ENCODE measurements at places on chromosomes 1 and 21.

- no peak for DNase-seq
These were observed 24.1 kb downstream of the MROH9 start for GRCh38 chr1:170959385-170959784.

- no peak for DNase-seq
These were observed 18.8 kb upstream of the PKP1 start for GRCh38 chr1:201264554-201264953.

- DNase-seq: no peak
These were observed 27.9 kb downstream of the PIK3C2B start for GRCh38 chr1:204466416-204467405.

GRCh38 chr1:7770997-7771822, at the start of gene VAMP3:
VAMP3 (plus strand) TSS chr1:7771296; CDS start chr1:7771384, 88 bp downstream.
- no peak for DNase-seq

DNA sequence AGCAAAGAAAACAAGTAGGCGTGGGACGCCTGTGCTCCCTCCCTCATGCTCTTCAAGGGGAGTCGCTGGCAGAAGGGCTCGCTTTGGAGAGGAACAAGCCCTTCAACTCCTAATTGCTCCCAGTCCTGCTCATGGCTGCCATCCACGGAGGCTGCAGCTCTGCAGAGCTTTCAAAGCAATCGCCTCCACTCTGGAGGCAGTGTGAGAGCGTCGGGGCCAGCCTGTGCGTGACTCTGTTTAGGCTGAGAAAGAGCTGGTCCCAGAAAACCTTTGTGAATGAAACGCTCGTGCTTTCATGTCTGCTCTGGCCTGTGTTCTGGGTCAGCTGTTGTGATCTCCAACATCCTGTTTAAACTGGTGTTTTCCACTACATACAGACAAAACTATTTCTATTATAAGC, 23.9 kb upstream of the RUNX1 start:
- no peak for DNase-seq

DNA sequence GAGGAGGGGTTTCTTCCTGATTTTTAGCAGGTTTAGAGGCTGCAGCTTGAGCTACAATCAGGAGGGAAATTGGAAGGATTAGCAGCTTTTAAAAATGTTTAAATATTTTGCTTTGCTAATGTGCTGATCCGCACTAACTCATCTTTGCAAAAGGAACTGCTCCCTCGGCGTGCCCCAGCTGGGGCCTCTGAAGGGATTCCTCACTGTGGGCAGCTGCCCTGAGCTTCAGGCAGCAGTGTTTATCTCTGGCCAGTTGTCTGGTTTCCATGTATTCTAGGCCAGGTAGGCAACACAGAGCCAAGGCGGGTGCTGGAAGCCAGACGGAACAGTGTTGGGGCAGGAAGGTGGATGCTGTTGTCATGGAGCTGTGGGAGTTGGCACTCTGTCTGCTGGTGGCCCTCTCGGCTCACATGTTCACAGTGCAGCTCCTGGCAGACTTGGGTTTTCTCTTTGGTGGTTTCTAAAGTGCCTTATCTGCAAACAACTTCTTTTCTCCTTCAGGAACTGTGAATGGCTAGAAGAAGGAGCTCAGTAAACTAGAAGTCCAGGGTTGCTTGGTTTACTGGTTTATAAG, 18.9 kb downstream of the NECAP2 start:
- DNase-seq: no peak

- DNase-seq: no peak
These were observed 24.6 kb downstream of the SORT1 start for GRCh38 chr1:109373126-109373525.

- DNase-seq: no peak
These were observed 19.2 kb downstream of the MAB21L3 start for GRCh38 chr1:116130356-116130755.

- no peak for DNase-seq
These were observed 46.5 kb upstream of the BEND5 start for GRCh38 chr1:48823168-48823567.

DNA sequence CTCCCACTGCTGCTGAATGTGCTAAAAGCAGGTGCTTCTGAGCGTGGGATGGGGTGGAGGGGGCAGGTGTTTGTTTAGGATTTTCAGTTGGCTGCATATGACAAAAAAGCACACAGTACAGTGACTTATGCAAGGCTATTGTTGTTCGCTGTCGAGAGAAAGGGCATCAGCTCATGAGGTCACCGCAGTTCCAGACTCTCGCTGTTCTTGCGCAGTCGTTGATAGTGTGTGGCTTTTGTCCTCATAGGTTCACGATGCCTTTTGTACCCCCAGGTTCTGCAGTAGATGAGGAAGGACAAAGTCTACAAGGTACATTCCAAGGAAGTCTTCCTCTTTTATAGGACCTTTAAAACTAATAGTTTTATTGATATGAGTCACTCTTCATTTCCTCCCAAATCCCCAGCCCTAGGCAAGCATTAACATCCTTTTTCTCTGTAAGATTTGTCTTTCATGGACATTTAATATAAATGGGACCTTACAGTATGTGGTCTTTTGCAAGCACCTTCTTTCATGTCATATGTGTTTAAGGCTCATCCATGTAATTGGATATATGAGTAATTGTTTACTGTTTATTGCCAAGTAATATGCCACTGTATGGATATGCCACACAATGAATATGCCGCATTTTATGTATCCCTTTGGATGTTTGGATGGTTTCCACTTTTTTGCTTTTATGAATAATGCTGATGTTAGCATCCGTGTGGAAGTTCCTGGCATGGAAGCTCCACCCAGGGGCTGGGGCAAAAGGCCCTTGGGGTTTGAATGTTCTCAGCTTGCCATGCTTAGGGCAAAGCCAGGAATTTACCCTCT, 14.5 kb upstream of the NLRP3 start:
- no peak for DNase-seq

DNA sequence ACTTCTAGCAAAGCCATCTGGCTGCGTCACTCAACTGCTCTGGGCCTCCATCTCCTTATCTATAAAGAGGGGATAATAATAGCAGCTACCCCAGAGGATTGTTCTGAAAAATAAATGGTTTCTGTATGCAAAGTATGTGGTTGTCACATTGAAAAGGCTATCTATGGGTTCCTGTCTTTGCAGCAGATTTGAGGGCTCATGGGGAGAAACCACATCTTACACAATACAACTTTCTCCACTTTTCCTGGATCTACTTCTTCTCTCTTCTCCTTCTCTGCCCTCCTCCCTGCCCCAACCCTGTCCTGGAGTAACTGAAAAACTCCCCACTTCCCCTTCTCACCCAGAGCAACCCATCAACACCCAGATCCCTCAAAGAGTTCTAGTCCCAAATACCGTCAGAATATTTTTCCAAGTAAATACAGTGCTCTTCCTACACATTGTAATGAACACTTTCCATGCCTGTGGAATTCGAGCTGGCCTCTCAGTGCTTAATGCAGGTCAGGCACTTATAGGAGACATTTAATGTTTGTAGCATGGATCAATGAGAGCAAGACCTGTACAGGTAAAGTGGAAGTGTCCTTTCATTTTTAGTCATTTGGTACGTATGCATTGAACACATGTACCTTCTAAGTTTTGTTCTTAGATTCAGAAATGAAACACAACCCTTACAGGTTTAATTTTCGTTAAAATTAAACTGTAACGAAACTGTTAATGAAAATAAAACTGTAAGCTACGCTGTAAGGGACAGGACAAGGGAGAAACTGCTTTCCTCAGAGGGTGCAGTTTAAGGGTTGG, 131.9 kb downstream of the AK5 start:
- no peak for DNase-seq

DNA sequence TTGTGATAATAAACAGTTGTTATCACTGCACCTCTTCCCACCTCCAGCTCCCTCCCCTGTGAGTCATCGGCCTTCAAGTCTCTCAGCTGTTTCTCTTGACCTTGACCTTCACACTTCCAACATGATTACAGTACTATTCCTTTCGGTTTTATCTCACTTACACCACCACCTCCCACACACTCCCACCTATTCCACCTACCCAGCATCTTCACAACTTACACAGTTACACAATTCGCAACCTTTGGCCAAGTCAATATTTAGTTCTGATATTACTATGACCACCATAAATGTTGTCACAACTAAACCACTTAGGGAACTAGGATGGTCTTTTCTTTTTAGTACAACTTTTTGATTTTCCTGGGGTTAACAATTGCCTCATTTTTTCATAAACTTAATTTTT, 60.2 kb downstream of the RIPK4 start:
- no peak for DNase-seq

DNA sequence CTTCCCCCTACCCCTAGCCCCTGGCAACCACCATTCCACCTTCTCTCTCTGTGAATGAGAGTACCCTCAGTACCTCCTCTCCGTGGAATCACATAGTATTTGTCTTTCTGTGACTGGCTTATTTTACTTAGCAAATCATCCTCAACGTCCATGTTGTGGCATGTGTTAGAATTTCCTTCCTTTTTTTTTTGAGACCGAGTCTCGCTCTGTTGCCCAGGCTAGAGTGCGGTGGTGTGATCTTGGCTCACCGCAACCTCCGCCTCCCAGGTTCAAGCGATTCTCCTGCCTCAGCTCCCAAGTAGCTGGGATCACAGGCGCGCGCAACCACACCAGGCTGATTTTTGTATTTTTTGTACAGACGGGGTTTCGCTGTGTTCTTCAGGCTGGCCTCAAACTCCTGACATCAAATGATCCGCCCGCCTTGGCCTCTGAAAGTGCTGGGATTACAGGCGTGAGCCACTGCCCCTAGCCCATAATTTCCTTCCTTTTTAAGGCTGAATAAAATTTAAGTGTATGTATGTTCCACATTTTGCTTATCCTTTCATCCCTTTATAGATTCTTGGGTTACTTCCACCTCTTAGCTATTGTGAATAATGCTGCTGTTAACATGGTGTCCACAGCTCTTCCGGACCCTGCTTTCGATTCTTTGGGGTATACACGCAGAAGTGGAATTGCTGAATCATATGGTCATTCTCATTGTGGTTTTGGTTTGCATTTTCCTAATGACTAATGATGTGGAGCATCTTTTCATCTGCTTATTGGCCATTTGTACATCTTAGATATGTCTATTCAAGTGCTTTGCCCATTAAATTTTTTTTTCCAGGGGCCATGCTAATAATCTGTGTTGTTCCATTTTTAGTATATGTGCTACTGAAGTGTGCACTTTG, 32.3 kb downstream of the ERRFI1 start:
- no peak for DNase-seq

- DNase-seq: no peak
These were observed 123.3 kb downstream of the PCNX2 start for GRCh38 chr1:233172201-233172600.

- DNase-seq: no peak
These were observed 100.3 kb upstream of the BARHL2 start for GRCh38 chr1:90817399-90817798.

DNA sequence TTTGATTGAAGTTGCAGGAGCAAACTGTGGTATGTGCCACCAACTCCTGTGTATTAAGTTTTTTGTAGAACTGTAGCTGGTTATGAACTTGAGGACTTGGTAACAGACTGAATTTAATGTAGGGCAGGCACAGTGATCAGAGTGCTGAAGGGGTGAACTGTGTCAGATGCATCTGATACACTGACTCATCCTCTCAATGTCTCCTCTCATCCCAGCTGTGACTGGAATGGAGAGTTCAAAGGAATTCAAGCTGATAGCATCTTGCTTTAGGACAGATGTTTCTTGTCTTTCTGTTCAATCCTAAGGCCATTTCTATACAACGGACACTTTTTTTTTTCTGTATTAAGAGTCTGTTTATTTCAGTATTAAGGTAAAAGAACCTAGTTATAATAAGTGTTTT, 25.0 kb upstream of the GBP1 start:
- DNase-seq: no peak

- no peak for DNase-seq
These were observed 40.4 kb upstream of the KCNH1 start for GRCh38 chr1:211174375-211174774.

- no peak for DNase-seq
These were observed 159.8 kb downstream of the TGFBR3 start for GRCh38 chr1:91725989-91726721.

DNA sequence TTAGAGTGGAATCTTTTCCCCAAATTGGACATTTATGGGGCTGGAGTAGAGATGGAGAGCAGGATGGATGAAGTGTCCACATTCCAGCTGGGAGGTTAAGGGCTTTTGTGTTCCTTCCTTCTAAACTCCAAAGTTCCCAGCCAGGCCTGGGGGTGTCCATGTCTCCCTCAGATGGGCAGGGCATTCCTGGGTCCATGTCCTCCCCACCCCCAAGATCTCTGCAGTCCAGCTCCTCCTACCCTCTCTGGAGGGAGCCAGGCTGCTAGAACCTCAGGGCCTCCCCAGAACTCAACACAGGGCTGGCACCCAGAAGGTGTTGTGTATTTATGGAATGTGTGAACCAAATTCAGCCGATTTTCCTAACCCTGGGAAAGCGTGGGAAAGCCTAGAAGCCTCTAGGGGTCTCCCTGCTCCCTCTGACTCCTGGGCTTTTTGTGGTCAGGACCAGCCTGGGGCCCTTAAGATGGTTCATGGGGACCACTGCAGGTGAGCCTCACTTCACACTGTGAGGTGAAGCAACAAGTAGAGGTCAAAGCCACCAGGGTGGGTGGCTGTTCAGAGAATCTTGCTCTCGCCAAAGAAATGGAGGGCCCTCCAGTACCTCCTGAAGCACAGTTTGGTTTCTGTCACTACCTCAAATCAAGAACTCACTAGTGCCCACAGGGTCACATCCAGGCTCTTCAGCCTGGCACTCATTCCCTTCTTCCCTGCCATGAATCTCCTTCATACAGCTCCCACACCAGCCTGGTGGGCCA, 54.8 kb downstream of the GLIS1 start:
- no peak for DNase-seq

GRCh38 chr1:9062021-9062471, 7.4 kb downstream of the SLC2A5 start:
- DNase-seq: no peak

DNA sequence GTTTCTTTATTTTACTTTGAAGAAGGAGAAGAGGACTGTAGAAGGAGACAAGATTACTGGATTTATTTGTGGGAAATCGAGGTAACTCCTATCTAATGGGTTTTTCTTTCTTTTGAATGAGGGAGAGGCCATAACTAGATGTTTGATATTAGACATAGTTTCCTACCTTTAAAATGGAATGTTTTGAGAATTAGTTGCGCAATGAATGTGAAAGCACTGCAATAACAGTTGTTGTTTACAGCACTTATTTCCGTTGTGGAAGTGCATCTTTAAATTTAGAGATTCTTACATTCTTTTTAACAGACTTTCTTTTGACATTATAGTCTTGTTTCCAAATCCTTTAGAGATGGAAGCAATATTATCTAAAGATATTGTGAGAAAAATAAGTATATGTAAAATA, 229.0 kb downstream of the SRGAP2C start:
- DNase-seq: no peak

GRCh38 chr21:16455978-16456377, 726.2 kb downstream of the USP25 start:
- no peak for DNase-seq

DNA sequence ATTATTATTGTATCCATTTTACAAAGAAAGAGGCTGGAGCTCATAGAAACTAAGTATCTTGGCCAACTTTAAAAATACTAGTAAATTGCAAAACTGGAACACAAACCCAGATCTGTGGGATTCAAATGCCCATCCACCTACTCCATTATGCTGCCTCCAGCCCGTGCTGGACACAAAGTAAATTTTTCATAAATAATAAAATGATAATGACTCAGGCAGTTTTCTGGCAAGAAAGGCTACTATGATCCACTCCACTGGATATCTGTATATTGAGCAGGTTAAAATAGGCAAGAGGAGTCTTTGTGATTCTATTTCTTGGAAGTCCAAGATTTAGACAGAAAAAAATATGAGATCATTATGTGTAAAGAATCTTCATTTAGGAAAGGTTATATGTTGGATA, 138.3 kb upstream of the DUSP10 start:
- no peak for DNase-seq

Measured in Panc1 (cell line).